ENCODE measurements at places on chromosomes 12 and 14. TPM values are rescaled to one million over a fixed set of nuclear protein-coding genes. Genes with fewer than 3 reads are reported as not detected.

The TMPRSS12 gene
- total RNA-seq, result not detected

The TMCC3 gene
- total RNA-seq, result 8.6 TPM

GRCh38 chr12:109695416-109695815, 18.2 kb upstream of the FAM222A start:
- no peak overlapping the region for H3K4me3 ChIP-seq
- H3K27ac ChIP-seq, result no peak overlapping the region
- H3K4me1 ChIP-seq, result no peaks in the 10 kb centered on the region

GRCh38 chr14:21614240-21614639, 20.5 kb downstream of the OR10G2 start:
- H3K36me3 ChIP-seq, result no peaks in the 10 kb centered on the region
- no peak for DNase-seq
- no peaks in the 10 kb centered on the region for H3K27me3 ChIP-seq
- H3K27ac ChIP-seq, result no peak overlapping the region
- no peak overlapping the region for H3K4me3 ChIP-seq

GRCh38 chr12:29152981-29153630, 4.0 kb downstream of the FAR2 start:
- no peak for DNase-seq
- no peak overlapping the region for H3K4me3 ChIP-seq
- H3K36me3 ChIP-seq, result no peaks in the 10 kb centered on the region
- H3K27ac ChIP-seq, result no peak overlapping the region
- H3K27me3 ChIP-seq, result no peaks in the 10 kb centered on the region
- H3K4me1 ChIP-seq, result peaks cover 3% of the 10 kb centered on the region

GRCh38 chr12:120573560-120573959, 7.6 kb downstream of the POP5 start:
- H3K36me3 ChIP-seq, result no peaks in the 10 kb centered on the region
- DNase-seq, result no peak
- no peak overlapping the region for H3K27ac ChIP-seq

All from ovary (tissue), 10 donors.